ENCODE measurements at places on chromosomes 5 and 9.

- no peak for DNase-seq
These were observed 1009.8 kb downstream of the DNAH5 start for GRCh38 chr5:12934722-12935121.

DNA sequence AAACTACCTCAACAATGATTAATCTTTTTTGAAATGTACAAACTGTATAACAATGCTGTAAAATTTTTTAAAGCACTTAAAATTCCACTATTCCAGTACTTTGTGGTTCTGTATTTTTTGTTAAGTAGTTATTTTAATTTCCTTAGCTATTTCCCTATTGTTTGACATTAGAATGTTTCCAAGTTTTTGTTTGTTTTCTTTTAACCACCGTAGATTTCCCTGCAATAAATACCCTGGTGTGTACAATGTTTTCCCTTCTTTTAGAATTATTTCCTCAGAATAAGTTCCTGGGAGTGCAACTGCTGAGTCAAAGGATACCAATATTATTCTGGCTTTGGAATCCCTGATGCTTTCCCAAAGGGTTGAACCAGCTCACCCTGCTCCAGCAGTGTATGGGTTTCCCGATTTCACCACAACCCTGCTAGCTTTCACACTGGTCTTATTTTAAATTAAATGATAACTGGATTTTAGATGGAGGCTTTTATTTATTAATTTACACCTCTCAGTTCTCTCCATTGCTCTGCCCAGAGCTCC, 20.6 kb upstream of the ANGPTL2 start:
- no peak for DNase-seq

DNA sequence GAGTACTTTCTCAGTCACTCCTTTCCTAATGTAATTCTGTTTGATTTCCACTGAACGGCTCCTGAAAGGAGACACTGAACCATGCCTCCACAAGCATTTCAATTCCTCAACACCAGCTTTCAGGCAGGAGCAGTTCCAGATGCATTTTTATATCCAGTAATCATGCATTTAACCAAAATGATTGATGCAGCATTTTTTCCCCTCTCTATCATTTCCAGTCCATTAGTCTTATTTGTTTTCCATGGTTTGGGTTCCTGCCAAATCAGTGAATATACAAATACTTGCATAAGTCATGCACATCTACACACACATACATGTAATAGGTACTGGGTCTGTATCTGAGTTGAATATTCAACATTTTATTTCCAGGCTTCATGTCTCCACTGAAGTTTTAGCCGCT, 122.7 kb downstream of the GRIA1 start:
- no peak for DNase-seq

GRCh38 chr5:7805379-7805778, 45.6 kb downstream of the CFAP90 start:
- no peak for DNase-seq

GRCh38 chr5:111379391-111379816, 132.9 kb downstream of the STARD4 start:
- DNase-seq = no peak

GRCh38 chr9:16509997-16510396, 360.5 kb downstream of the BNC2 start:
- DNase-seq = no peak

- no peak for DNase-seq
These were observed 104.8 kb downstream of the PDE6A start for GRCh38 chr5:149839761-149840160.

DNA sequence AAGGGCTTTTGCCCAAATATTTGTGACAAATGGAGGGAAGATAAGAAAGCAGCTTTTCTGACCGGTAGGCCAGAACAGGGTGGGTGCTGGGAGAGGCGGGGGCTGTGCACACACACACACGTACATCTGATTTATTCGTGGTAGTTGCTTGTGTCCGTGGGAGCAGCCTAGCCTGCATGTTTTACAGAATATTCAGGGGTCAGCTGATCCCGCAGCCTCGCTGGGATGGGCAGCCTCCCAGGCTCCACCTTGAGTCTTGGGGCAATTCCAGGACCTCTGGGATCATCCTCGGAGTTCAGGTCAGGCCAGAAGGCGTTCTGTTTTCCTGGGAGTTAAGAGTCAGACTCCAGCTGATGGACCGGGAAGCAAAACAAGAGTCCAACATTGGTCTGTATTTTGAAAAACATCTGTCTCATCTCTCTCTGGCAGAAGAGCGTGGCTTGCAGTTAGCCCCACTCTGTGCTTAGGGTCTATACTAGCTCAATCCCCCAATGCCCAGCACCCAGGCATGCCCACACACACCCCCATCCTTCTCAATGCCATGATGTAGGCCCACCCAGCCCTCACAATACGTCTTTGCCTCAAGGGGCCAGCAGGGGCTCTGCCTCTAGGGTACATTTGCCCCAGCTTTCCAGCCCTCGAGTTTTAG, 210.6 kb downstream of the GOLPH3 start:
- DNase-seq = no peak

DNA sequence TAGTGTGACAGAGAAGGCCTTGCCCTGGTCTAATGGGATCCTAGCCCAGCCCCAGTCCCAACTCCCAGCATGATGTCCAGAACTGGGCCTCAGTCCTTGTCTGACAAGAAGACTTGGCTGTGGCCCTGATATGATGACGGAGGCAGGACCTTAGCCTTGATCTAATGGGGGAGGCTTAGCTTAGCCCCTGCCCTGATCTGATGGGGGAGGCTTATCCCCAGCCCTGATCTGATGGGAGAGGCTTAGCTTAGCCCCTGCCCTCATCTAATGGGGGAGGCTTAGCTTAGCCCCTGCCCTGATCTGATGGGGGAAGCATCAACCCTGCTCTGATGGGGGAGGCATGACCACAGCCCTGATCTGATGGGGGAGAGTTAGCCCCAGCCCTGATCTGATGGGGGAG, 3.7 kb downstream of the PKN3 start:
- DNase-seq = no peak

DNA sequence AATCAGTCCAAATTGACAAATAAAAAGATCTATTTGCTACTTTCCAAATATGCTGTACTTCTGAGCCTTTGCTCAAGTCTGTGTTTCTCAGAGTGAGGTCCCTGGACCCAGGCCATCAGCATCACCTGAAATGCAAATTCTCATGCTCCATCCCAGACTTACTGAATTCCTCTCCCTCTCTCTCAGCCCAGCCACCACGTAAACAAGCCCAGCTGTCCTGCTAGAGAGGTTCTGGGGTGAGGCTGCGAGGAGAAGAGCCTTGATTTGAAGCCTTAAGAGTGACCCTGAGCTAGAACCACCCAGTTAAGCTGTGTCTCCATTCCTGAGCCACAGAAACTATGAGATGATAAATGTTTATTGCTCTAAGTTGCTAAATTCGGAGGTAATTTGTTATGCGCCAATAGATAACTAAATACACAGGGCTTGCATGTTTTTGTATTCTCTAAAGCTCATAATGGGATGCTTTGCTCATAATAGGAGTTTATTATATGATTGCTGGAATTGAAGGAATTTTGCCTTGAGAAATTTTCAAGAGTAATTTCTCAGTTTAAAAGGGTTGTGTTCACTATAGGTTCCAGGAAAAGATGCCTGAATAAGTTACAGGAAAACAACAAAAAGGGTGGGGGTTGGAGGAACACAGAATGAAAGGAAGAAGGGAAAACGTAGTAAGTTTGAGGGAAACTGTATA, 98.9 kb upstream of the SPATA31D4 start:
- DNase-seq = no peak
